NCI-H524 (cell line): ENCODE measurements at places on chromosomes 5 and 9.

DNA sequence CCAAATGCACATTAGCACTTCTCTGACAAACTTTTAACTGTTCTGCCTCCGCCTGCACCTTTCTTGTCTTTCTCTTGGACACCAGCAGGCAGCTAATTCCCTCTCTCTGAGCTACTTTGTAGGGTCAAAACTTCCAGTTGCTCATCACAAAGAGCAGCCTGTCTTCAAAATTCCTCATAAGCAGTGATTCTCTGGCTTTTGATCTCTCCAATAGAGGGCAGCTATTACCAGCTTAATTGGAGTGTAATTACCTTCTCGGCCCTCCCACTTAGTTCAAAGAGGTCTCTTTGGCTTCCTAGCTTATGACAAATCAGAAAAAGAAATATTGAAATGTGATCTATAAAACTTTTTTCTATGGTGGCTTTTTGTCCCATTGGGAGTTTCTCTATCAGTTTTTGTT is 43.6 kb upstream of the RAD23B start:
- peak; percentile 59 for DNase-seq

GRCh38 chr5:152953788-152954483 is 536.5 kb upstream of the GRIA1 start:
- DNase-seq = no peak

- DNase-seq = no peak
Measured at GRCh38 chr5:72559866-72560766, 52.9 kb upstream of the ZNF366 start.

- DNase-seq = no peak
Measured at GRCh38 chr5:68134033-68134668, 81.4 kb upstream of the PIK3R1 start.
